ENCODE measurements at places on chromosomes 3 and 15. TPM values are rescaled to one million over a fixed set of nuclear protein-coding genes. Genes with fewer than 3 reads are reported as not detected.
A peak's percentile ranks its signal among the peaks of the same experiment; 100 is the strongest.

The TMCO5A gene
- polyA plus RNA-seq = not detected

The RASA2 gene
- 48.7 TPM for polyA plus RNA-seq

The TMEM40 gene
- 7.0 TPM for polyA plus RNA-seq

DNA sequence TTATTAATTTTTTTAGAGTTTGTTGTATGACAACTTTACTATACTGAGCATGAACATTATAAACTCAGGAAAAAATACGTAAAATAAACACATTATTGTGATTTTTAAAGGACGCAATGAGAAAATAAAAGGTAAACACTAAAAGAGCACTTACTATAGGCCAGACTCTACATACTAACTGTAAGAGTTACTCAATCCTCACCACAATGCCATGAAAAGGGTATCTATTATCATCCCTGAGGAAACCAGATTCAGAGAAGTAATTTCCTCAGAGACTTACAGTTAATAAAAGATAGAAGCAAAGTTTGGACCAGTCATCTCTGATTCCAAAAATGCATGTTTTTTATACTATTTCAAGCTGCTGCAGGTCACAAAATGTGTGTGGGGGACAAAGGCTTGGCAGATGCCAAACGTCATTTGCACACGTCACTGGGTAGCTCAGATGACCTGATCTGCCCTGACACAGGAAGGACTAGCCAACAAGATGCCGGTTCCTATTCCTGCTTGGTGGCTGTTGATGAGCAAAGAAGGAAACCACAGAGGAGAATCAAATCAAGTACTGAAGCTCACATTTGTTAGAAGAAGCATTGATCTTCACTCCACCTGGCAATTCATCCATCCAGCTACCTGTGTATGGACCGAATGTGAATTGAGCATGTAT is 42.3 kb downstream of the KLHL6 start:
- H3K27ac ChIP-seq = peak overlapping the region; percentile 80
- peak overlapping the region; percentile 29 for H3K4me3 ChIP-seq
- H3K4me1 ChIP-seq = peaks cover 58% of the 10 kb centered on the region
- H3K27me3 ChIP-seq = peaks cover 1% of the 10 kb centered on the region
- peak; percentile 77 for DNase-seq

DNA sequence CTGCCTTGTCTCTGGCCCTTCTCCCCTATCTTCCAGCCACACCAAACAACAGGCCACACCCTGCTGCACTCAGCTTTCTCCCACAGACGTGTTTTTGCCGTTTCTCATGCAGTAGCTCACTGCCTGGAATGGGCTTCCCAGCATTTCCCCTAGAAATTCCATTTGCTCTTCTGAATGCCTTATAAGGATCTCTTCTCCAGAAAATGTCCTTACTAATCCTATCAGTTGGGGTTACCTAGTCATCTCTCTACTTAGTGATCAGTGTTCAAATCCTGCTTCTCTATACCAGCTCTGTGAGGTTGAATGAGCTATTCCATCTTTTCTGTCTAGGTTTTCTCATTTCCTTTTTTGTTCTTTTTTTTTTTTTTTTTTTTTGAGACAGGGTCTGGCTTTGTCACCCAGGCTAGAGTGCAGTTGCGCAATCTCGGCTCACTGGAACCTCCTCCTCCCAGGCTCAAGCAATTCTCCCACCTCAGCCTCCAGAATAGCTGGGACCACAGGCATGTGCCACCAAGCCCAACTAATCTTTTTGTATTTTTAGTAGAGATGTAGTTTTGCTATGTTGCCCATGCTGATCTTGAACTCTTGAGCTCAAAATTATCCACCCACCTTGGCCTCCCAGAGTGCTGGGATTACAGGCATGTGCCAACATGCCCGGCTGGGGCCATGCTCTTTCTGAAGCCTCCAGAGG is 98.2 kb upstream of the CHD2 start:
- no peak overlapping the region for H3K27ac ChIP-seq
- no peak overlapping the region for H3K4me3 ChIP-seq
- H3K36me3 ChIP-seq = peaks cover 8% of the 10 kb centered on the region
- peaks cover 3% of the 10 kb centered on the region for H3K4me1 ChIP-seq
- H3K27me3 ChIP-seq = peaks cover 1% of the 10 kb centered on the region
- no peak for DNase-seq

The STIMATE gene
- 11.0 TPM for polyA plus RNA-seq
